Ascending aorta (tissue), 2 donors: ENCODE measurements at places on chromosomes 16 and 17.

- DNase-seq, result no peak
These were observed at the start of gene ARHGDIA for GRCh38 chr17:81870981-81871386. Gene ARHGDIA (minus strand): TSS chr17:81871337. CDS start chr17:81869930, 1,407 bp downstream.

DNA sequence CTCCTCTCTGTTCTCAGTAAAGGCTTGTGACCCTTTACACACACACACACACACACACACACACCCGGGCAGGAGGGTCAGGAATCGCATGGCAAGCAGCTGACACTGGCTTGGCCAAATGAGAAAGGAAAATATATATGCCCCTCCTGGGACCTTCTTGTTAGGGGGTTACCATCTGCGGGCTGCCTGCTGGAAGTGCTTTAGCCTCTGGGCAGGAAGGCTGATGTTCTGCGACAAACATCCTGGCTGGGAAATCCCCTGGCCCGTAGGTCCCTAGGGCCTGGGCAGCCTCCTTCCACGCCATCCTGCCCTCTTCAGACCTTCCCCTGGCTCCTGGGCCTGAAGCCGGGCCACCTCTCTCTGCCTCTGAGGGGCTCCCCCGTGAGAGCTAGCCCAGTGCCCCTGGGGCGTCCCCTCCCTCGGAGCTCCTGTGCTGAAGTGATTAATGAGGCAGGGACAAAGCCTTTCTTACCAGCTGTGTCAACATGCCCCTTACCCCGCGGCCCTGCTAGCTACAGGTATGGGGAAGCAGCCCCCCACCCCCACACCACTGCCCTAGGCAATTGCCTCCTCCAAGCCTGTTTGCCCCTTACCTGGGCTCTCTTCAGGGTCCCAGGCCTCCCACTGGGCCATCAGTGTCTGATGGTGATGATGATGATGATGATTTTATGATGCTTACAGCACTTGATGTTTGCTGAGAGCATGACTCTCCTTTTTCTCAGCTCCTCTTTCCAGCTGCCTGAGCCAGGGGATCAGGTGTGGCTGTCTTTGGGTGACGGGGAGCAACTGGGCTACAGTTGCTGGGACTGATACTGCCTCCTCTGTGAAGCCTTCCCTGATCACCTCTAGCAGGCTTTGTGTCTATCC, 32.8 kb upstream of the ETV4 start:
- no peak for DNase-seq

GRCh38 chr16:4734730-4735535, 596 bp downstream of the DNAAF8 start:
- peak; percentile 94 for DNase-seq

- DNase-seq, result peak; percentile 34
These were observed 94.9 kb downstream of the ANKRD11 start for GRCh38 chr16:89395150-89396142.

- DNase-seq, result no peak
These were observed 23.7 kb downstream of the IST1 start for GRCh38 chr16:71919035-71919434.

DNA sequence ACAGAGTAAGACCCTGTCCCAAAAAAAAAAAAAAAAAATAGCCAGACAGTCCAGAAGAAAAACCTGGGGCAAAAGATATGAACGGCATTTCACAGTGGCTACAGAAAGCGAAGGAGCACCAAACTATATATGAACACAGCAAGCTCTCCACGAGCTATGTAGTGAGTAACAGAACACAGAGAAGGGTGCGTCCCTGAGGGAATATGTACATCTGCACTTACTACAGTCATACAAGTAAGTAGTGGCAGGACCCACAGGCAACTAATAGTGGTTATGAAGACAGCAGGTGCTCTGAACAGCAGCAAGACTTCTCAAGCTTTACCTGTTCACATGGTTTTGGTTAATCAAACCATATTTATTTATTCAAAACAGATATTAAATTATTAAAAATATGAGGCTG, 15.8 kb downstream of the TRAP1 start:
- no peak for DNase-seq

GRCh38 chr17:13994050-13994449, 75.3 kb upstream of the COX10 start:
- DNase-seq, result no peak

GRCh38 chr16:1645914-1646525, 32.1 kb upstream of the JPT2 start:
- DNase-seq, result no peak

DNA sequence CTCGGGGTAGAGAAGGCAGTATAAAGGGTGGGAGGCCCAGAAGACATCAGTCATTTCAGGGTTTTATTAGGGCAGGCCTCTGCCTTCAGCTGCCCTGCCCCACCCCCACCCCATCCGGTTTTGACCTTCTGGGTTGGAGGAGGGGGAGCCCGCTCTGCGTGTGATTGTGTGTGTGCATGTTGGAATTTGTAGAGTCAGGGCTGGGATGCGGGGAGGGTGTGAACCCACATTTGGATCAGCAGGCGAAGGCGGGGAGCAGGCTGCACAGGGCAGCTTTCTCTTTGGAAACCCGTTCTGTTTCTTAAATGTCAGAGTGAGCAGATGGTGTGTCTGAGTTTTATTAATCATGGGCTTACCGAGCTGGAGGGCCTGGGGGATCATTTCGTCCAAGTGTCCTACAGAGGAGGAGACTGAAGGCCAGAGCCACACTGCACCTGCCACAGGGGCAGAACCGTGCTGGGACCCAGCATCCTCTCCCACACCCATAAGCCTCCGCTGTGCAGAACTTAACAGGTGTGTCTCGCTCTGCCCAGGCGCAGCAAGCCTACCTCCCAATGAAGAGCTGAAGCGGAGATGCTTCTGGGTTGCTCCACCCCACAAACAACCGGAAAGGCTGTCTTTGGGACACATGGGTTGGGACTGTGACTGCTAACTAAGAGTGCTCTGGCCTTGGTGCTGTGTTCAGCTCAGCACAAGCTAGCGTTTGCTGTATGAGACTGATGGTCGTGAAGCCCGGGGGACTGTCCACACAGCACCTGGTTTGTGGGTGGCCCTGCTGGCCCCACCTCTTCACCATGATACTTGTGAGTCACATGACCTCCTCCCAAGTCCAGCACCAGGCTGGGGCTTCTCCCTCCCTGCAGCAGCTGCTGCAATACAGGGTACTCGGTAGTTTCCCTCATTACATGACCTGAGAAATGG, 70.9 kb upstream of the GSE1 start:
- no peak for DNase-seq
